ENCODE measurements at places on chromosomes 13 and 19. TPM values are rescaled to one million over a fixed set of nuclear protein-coding genes. Genes with fewer than 3 reads are reported as not detected.

GRCh38 chr19:720345-721160 lies 11.8 kb downstream of the PALM start:
- DNase-seq: no peak

The KLK3 gene
- not detected for total RNA-seq

The ZNF665 gene
- 3.3 TPM for total RNA-seq

GRCh38 chr19:3413796-3414327 lies 47.5 kb downstream of the NFIC start:
- no peak for DNase-seq

The ZNF208 gene
- not detected for total RNA-seq

DNA sequence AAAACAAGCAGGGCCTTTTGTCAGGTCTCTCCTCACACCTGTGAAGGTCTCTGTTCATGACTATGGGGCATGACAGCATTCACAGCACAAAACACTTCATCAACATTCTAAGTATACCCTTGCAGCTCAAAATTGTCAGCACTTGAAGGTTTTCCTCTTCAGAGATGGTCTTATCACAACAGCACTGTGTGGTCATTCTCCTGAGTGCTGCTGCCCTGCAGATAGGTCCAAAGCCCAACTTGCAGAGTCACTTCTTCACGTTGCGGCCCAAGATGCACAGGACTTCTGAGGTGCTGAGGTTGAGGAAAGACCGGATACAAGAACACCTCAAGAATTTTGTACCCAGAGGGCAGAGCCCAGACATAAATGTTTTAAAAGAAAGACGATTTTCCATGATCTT lies 574.5 kb downstream of the UQCRFS1 start:
- DNase-seq: no peak

GRCh38 chr13:33206945-33207614 lies 78.5 kb downstream of the STARD13 start:
- DNase-seq: no peak

- DNase-seq: no peak
Observed at GRCh38 chr13:47233734-47234133, 336.9 kb upstream of the HTR2A start.

The KLK15 gene
- total RNA-seq: not detected

The ODAD3 gene
- total RNA-seq: 0.68 TPM

The LILRA1 gene
- total RNA-seq: not detected

The ZNF558 gene
- 15.2 TPM for total RNA-seq

- no peak for DNase-seq
Observed at GRCh38 chr13:90594681-90595080, 752.8 kb upstream of the MIR17HG start.

- DNase-seq: no peak
Observed at GRCh38 chr19:18746401-18747325, 44.4 kb downstream of the COMP start.

GRCh38 chr19:15196360-15197005 lies 4.3 kb downstream of the NOTCH3 start:
- DNase-seq: no peak

- no peak for DNase-seq
Observed at GRCh38 chr13:27500806-27501534, 50.6 kb upstream of the MTIF3 start.

DNA sequence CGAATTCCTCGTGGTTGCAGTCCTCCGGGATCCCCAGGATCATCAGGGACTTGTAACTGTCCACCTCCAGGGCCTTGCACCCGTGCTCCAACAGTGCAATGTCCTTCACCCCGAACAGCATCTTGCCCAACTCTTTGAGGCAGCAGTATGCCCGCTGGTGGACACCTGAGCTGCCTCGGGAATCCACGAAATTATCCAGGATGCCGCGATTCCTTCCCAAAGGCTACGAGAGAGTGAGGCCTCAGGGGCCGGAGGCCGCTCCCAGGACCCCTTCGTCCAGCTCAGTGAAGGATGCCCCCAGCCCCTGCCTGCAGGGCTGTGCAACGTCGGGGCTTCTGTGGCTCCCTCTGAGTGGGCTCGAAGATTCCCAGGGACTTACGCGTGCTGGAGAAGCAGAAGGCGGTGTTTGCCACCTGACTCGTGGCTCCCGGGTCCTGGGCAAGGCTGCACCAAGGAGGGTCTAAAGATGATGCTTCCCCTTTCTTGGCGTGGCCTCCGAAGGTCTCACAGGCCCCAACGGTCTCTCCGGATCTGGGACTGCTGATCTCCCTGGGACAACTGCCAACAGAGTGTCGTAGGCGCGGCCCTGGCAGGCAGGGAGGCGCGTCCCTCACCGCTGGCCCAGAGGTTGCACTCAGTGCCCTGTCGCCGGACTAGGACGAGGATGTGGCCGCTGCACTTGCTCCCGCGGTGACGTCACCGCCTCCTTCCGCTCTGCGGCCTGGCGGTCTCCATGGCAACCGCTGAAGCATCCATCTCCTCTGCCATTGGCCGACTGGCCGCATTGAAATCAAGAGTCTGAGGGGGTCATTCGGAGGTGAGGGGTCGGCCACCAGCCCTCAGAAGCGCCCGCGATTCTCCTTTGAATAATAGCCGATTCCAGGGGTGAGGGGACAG lies at the start of gene PNMA8C:
Gene PNMA8C, minus strand, starts transcription at position 698 of the 897 bp plus-strand sequence. Its CDS starts 577 bp downstream, at position 121.
- no peak for DNase-seq

- DNase-seq: no peak
Observed at GRCh38 chr13:40787062-40787461, 2.3 kb upstream of the SLC25A15 start.

DNA sequence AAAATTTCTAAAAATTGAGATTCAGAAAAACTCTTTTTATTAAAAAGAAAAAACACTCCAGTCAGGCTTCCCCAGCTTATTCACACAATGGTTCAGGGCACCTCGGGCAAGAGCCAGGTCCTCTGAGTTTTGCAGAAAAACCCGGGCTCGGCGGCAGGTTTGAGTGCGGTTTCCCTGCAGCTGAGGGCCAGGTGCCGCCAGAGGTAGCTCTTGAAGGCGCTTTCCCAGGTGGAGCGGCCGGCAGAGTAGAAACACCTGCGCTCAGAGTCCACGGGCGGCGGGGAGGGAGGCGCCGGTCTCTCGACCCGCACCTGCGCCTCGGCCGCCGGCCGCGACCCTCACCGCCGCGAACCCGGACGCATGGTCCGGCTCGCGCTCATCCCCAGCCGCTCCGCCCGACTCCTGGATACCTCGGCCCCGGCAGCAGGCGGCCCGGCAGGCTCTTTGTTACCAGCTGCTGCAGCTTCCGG lies 444 bp downstream of the PROSER1 start:
- no peak for DNase-seq

The FFAR3 gene
- not detected for total RNA-seq

The IRS2 gene
- 25.8 TPM for total RNA-seq

GRCh38 chr13:49840266-49840665 lies 47.8 kb upstream of the KPNA3 start:
- DNase-seq: no peak

DNA sequence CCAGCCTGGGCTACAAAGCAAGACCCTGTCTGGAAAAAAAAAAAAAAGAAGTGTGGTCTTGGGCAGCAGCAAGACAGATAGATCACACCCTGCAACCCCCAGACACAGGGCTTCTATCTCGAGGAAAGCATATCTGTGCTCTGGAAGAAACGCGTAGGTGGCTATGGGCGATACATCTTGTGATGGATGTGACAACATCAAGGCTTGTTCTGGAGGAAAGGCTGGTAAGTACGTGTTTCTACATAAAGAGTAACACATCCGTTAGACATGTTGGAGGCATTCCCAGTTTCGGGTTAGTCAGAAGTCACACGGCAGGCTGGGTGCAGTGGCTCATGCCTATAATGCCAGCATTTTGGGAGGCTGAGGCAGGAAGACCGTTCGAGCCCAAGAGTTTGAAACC lies 6.6 kb upstream of the DHDH start:
- no peak for DNase-seq

GRCh38 chr13:29483623-29484022 lies 111.9 kb downstream of the SLC7A1 start:
- no peak for DNase-seq

GRCh38 chr19:47544476-47544875 lies 28.5 kb downstream of the ZNF541 start:
- DNase-seq: no peak

GRCh38 chr13:43783820-43784219 lies 3.0 kb downstream of the ENOX1 start:
- no peak for DNase-seq

The TPTE2 gene
- total RNA-seq: not detected

DNA sequence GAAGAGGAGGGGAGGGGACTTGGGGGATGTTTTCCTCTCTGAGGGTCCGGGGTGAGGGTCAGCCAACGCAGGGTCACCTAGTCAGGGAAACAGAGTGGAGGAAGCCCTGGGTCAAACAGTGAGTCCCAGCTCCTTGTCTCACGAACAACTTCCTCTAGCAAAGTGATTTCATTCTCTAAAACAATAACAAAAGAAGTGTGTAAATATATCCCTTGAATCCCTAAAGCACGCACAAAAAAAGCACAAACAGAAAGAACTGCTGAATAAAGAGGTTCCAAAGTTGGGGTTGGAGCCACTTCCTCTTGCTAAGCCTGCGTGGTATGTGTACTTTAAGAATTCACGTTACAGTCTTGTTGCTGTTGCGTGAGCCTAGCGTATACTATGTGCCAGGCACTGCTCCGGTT lies 1.5 kb upstream of the C5AR2 start:
- DNase-seq: no peak

GRCh38 chr13:112059457-112060281 lies 7.3 kb upstream of the SOX1 start:
- no peak for DNase-seq

DNA sequence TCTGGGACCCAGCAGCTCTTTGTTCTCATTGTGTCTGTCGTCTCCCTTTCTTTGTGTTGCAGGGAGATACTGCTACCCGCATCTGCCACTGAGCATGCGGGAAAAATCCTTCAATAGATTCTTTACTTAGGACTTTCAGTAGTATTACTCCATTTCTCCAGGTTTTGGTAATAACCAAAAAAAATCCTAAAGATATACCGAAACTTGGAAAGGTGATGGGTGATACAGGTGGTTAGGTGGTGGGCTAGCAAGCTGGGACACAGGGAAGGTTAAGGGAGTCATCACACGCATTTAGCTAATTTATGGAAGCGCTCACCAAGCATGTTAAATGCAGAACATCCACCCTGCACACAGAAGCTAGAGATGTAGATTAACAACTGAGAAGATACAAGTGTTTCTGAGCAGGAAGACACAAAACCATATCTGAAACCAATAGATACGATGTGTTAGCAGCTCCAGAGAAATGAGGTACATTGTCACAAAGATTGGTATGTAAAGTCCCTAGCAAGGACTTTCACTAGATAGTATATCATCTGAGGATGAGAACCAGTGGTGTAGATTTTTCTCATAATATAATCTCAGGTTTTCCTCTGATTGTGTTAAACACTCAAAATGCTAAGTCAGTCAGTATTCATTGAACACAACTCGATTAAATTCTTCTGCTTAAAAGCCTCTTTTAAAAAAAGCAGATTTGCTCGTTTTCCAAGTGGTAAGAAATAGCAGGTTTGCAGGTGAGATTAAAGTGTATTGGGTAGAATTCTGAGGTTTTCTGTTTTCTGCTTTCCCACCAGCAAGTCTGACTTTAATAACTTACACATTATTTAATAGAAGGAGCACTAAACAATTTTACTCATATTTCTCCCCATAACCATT lies 1.2 kb upstream of the SLAIN1 start:
- no peak for DNase-seq

The WDR88 gene
- total RNA-seq: not detected

DNA sequence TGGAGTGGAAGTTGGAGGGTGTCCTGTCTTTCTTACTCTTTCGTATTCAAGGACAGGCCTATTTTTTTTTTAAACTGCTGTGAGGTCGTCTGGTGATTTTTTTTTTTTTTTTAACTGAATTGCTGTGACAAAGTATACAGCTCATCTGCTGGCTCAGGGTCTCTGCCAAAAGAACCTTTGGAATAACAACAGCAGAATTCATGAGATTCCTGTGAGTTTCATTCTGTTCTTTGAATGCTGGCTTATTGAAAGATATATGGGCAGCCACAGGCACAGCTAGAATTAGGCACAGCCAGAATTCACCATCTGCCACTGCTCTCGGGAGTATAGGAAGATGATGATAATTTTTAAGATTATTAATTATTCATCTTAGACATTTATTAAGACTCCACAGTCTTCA lies 21.4 kb upstream of the FRY start:
- DNase-seq: no peak

All from chondrocyte (in vitro differentiated cells).